ENCODE measurements at places on chromosomes 1 and 21.

DNA sequence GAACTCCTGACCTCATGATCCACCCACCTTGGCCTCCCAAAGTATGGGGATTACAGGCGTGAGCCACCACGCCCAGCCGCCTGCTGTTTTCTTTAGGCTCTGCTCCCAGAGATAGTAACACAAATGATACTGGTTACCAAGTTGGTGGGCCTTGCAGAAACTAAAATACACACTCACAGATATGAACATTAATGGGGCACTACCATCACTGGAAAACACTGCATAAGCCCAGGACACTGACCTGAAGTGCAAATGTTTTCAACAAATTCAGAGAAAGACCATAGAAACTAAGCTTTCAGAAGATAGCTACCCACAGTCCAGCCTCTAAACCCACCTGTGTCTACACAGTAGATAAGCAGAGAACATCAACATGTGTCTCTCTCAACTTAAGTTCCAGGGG is 180.5 kb downstream of the FCRL5 start:
- no peak for DNase-seq

GRCh38 chr1:43531107-43531905 is 623 bp downstream of the PTPRF start:
- no peak for DNase-seq

GRCh38 chr1:166839600-166840308 is 479 bp downstream of the POGK start:
- DNase-seq = peak; percentile 24

GRCh38 chr1:58928514-58928913 is 144.7 kb upstream of the JUN start:
- DNase-seq = no peak

- no peak for DNase-seq
Observed at GRCh38 chr1:18739897-18740296, 109.3 kb downstream of the PAX7 start.

GRCh38 chr1:215895276-215895675 is 328.2 kb downstream of the KCTD3 start:
- DNase-seq = no peak

- DNase-seq = no peak
Observed at GRCh38 chr1:99917214-99917613, 52.6 kb upstream of the SLC35A3 start.

GRCh38 chr1:187641463-187641862 is 812.7 kb downstream of the PLA2G4A start:
- DNase-seq = no peak

GRCh38 chr21:43864962-43865539 is at the start of gene AGPAT3:
AGPAT3 (plus strand) TSS chr21:43865223; CDS start chr21:43959682, 94,459 bp downstream.
- no peak for DNase-seq
